ENCODE measurements at places on chromosomes 6 and 20.

GRCh38 chr20:61597996-61598395 is 345.9 kb downstream of the CDH4 start:
- DNase-seq, result no peak

DNA sequence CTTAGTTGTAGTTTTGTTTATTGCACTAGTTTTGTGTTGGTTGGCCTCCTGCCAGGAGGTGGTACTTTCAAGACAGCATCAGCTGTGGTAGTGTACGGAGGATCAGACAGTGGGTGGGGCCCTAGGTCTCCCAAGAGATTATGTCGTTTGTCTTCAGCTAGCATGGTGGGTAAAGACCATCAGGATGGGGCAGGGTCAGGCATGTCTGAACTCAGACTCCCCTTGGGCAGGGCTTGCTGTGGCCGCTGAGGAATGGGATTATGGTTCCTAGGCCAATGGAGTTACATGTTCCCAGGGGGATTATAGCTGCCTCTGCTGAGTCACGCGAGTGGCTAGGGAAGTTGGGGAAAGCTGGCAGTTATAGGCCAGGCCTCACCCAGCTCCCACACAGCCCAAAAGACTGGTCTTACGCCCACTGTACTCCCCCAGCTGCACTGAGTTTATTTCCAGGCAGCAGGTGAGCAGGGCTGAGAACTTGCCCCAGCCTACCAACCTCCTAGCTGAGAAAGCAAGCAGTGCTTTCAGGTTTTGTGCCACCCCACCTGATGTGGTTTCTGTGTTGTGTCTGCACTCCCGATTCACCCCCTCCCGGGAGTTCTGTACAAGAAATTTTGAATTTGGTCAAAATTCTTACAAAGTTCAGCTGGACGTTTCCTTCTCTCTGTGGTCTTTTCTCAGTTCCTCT is 24.7 kb downstream of the ZSCAN31 start:
- no peak for DNase-seq

GRCh38 chr6:127812985-127813698 is 87.7 kb downstream of the THEMIS start:
- no peak for DNase-seq

GRCh38 chr6:119728935-119729334 is 379.4 kb upstream of the MAN1A1 start:
- DNase-seq, result no peak

DNA sequence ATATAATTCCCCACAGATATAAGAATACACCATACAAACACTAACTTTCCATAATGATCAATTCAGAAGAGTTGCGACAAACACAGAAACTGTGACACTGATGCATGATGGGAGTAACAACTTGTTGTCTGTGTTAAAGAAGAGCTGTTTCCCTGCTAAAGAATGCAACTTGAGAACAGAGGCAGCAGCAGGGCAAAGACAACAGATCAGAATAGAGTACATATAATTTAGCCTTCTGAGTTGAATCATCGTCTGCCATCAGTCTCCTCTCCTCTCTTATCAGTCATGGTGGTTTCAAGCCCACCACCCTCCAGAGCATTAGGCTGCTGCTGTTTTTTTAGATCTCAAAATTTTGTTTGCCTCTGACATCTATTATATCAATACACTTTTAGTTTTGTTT is 280.4 kb downstream of the UBE3D start:
- no peak for DNase-seq

- DNase-seq, result no peak
Observed at GRCh38 chr6:147933224-147933623, 409.4 kb upstream of the SASH1 start.

DNA sequence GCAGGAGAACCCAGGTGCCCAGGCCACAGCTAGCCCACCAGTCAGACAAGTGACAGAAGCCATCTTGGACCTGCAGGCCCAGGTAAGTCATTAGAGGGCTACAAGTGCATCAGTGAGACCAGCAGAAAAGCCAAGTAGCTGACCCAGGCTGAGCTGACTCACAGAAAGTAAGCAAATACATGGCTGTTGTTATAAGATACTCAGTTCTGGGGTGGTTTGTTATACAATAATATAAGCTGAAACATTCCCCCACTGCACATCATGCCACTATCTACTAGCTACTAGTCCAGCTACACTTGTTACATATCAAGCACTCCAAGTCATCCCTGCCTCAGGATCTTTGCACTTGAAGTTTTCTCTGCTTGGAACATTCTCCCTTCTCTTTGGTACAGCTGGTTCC is 10.0 kb downstream of the DYNLT2 start:
- DNase-seq, result no peak

DNA sequence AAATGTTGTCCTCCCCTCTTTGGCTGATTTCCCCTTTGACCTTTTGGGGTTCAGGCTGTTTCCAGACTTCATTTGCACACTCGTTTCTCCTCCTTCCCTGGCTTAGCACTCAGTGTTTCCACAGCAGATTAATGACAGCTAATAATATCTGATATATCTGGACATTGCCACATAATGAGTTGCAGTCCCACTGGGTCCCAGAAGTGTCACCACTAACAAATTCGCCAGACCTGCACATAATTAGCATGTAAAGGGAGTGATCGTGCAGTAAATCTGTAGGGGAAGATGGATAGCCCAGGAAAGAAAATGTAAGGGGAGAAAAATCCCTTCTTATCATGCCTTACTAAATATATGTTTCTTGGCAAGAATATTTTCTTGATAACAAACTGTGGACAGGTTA is 922.1 kb downstream of the TFAP2A start:
- no peak for DNase-seq

DNA sequence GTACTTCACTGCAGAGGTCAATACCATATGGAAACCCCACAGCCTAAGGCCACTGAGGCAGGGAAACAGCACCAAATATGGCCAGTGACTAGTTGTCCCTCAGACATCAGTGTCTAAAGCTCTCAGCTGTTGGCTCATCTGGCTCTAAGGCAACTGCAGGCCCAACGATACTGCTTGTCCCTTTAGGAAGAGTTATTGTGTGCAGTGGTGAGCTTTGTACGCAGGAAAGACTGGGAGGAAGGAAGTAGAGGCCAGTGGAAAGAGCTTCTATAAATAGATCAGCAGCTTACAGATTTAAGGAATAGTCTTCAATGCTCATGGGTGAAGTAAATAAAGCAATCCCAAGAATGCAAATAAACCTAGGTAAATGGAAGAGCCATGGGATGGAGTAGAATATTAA is 29.3 kb downstream of the DNAAF9 start:
- no peak for DNase-seq

DNA sequence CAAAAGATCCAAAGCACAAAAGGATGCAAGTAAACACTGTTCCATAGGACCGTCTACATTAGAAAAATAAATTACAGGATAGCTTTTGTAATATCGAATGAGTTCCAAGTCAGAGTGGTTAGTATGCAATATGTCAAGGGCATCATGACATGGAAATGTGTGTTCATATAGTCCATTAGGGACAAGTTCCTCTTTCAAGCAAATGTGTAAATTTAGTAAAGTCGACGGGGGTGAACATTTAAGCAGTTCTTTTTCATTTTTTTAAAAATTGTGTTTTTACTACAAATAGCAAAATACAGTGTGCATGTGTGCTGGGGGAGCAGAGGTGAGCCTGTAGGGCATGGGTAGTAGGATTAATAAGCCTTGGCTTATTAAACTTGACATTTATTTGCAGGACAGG is 359.0 kb downstream of the ESR1 start:
- DNase-seq, result no peak

DNA sequence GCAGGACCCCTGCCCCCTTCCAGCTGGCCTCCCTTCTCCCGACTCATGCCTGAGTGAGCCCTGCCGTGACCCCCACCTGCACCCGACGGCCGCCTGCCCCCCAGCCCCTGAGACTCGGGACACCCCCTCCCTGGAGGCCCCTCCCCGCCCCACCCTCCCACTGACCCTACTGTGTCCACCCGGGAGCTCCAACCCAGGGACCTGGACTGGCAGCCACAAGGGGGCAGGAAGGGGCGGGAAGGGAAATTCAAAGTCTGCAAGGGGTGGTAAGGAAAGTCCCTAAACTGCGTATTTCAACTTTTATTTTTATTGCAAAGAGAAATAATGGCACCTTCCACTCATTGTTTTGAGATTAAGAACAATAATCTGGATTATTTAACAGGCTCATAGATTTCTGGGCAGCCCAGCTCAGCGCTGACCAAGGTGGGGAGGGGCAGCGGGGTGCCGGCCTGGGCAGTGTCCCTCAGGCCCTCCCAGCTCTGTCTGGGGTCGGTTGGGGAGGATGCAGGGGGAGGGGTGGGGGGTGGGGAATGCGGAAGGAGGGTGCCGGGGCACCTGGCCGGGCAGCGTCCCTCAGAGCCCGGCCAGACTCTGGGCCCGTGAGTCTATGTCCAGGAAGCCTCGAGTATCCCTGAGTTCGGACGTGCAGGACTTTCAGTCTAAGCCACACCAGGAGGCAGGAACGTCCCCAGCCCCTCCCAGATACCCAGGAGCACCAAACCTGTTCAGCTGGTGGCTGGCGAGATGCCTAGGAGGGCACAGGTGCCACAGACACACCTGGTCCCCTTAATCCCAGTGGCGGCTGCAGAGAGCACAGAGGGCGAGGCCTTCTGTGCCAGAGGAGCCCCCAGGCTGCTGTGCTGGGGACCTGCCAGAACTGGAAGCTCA is 1.3 kb upstream of the PTK6 start:
- DNase-seq, result no peak

GRCh38 chr6:46927066-46927465 is 5.3 kb upstream of the ADGRF5 start:
- DNase-seq, result no peak

DNA sequence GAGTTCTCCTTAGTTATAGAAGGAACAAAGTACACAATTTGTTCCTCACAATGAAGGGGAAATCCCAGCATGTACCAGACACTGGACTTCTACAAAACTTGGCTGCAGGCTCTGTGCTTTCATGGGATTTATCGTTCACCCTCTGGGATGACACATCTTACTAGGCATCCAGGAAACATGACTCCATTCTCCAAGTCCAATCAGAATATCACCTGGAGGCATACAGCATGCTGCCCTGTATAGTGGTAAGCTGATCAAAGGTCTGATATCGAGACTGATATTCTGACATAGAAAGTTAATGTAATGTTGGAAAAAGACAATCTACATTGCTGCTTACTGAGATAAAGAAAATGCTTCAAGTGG is 6.7 kb downstream of the RWDD2A start:
- DNase-seq, result no peak

DNA sequence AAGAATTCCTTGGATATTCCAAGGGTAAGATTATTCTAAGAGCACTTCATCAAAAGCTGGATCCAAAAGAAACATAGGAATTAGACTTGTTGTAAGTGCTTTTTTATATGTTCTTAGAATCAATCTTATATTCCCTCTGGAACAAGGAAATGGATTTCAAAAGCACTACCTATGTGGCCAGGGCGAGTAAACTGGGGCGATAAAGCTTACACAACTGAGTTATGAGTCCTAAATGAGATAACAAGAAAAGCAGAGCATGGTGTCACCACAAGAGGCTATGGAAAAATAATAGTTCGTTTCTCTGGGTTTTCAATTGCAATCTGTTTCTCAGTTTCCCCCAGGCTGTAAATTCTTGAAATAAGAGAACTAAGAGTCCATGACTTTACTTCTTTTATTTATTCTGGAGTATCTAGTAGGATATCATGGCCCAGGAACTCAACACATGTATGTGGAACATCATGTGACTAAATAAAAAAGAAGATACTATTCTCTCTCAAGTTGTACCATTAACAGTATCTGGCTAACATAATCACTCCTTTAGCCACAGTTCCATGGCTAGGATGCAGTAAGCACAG is 51.5 kb downstream of the NUDT3 start:
- no peak for DNase-seq

DNA sequence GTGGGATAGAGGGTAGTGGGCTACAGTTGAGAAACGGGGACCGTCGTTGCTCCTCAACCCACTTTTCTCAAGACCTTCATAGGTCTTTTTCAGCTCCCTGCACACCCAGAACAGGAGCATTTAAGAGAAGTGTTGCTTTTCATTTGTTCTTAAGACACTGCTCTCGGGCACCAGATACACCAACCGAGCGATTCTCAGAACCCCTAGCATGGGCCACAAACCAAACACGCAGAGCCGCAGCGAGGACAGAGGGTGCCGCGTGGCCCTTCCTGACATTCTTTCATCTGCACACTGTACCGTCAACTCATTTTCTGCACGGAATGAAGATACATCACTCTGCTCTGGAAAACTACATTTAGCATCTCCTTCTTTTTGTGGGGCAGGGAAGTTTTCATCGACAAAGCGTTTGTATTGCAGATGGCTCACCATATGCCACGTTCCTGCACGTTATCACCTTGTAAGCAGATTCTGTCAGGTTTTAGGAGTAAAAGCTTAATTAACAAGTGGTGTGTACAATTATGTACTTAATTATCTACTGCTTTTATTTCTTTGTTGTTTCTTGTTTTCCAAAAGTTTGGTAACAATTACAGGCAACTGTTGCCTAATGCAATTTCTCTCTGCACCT is 70.4 kb upstream of the MLN start:
- no peak for DNase-seq

- DNase-seq, result no peak
Observed at GRCh38 chr6:170101281-170102035, 189.4 kb downstream of the DLL1 start.

GRCh38 chr20:34710568-34710839 is 6.4 kb downstream of the TP53INP2 start:
- no peak for DNase-seq

DNA sequence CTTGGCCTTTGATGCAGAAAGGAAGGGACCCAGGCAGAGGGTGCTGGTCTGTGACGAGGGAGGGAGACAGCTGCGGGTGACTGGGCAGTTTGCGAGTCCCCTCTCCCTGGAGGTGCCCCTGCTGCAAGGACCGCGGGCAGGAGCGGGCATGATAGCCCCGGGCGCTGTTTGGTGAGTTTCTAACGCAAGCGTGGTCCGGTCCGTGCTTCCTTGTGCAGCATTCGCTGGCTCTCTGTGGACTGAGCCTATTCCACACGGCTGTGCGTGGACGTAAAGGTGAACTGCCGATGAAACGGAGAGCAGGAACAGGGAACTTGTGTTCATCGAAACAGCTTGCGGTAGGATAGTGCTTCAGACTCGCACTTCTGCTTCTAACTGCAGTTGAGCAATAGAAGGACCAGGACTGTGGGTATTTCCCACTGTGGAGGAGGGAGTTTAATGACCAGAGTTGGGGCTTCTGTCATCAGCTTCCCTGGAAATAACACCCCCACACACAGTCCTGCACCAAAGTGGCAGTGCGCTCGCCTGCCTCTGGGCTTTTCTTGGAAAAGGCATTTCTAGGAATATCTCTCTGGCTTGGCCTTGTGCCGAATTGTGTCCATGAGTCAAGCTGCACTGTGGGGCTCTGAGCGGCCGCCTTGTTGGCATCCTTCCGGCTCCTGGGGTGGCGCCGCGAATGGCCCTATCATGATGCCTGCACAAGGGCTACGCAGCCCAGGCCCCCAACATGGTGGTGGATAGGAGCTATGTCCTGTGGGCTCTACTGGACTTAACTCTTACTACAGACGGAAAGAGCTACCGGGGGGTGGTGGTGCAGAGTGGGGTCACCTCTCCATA is 48.9 kb downstream of the DUSP22 start:
- DNase-seq, result no peak

GRCh38 chr6:108438918-108439317 is 121.8 kb upstream of the FOXO3 start:
- DNase-seq, result no peak

GRCh38 chr6:78523622-78524021 is 343.7 kb upstream of the IRAK1BP1 start:
- no peak for DNase-seq

- DNase-seq, result no peak
Observed at GRCh38 chr20:23114018-23114417, 27.9 kb upstream of the CD93 start.

All from activated CD8-positive, alpha-beta memory T cell treated with anti-CD3 and anti-CD28 coated beads for 4 hours (primary cell).